ENCODE measurements at places on chromosomes 2 and 18.
A peak's percentile ranks its signal among the peaks of the same experiment; 100 is the strongest.

DNA sequence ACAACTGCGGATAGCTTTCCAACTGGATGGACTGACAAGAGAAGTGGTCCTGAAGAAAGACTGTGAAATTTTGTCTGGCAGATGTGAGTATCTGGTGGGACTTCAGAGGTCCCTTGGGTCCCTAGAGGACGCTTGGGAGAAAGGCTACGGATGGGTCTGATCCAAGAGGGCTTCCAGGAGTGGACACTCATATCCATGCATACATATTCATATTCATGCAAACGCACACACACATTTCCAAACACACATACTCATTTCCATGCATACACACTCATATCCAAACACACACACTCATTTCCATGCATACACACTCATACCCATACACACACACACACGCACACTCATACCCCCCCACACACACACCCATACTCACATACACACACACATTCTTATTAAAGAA lies 200.2 kb upstream of the DDX18 start:
- no peak for DNase-seq

GRCh38 chr2:198102120-198102519 lies 297.7 kb downstream of the PLCL1 start:
- DNase-seq = no peak

DNA sequence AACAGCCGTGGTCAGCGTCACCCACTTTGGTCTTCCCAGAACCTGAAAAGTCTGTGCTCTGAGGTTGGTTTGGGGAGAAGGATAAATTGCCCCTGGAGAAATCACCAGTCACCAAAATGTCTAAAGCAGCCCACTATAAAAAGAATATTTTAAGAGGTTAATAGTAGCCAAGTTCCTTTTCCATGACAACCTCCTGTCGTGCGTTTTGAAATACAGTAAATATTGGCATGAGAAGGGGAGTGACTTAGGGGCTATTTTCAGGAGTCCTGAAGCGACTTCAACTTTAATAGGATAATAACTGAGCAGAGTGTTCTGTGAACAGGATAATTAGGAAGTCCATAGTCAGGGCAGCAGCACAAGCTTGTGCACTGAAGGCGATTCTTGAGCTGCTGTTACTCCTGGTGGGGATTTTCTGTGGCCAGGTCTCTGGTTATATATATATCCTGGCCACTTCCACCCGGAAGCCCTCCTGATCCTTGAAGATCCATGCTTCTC lies 49.3 kb downstream of the RNF144A start:
- DNase-seq = no peak

DNA sequence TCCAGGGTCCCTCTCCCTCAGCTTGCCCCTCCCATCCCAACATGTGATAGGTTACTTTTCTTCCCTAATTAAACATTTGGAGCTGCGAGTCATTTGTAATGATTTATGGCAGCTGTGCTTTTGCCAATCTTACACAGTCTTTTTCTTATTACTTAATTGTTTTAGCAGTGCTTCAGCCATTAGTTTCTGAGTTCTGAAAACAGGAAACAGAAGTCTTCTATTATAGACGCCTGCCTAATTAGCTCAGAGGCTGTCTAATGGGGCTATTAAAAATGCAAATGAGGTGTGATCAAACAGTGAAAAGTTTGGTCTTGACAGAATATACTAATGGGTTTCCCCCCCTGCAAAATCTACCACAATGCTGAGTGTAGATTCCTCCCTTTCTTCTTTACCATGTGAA lies 388.3 kb upstream of the CELF4 start:
- DNase-seq = no peak

- no peak for DNase-seq
Measured at GRCh38 chr18:21502661-21503060, 97.8 kb downstream of the ESCO1 start.

GRCh38 chr2:73776869-73777519 lies 2.9 kb downstream of the DUSP11 start:
- no peak for DNase-seq

- DNase-seq = no peak
Measured at GRCh38 chr2:237271698-237272652, 142.0 kb downstream of the COL6A3 start.

DNA sequence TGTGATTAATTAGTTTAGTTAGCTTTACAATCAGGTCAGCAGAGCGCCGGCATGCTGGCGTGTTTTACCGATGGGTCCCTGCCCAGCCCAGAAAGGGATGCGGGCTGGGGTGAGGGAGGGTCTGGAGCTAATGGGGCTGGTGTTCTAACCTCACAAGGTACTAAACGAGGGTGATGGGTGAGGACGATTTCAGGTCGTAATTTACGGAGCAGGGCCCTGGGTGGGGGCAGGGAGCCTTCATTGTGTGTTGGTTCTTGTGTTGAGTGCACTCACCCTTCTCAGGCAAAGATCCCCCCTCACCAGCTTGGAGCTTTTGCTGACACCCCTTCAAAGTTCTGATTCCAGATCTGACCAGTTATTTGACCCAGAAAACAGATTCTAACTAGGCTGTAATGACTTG lies 39.5 kb downstream of the PTGR3 start:
- DNase-seq = no peak

DNA sequence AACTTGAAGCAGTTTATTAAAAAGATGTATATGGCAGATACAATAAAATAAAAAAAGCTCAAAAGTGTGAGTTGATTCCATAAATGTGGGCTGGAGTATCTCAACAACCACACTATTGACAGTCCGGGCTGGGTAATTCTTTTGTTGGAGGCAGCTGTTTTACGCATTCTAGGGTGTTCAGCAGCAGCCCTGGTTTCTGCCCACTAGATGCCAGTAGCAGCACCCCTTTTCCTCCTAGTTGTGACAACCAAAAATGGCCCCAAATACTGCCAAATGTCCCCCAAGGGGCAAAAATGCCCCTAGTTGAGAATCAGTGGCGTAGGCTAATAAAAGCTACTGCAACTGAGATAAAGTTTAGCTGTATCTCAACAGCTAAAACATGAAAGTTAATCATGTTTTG lies 44.8 kb downstream of the CHMP3 start:
- no peak for DNase-seq

DNA sequence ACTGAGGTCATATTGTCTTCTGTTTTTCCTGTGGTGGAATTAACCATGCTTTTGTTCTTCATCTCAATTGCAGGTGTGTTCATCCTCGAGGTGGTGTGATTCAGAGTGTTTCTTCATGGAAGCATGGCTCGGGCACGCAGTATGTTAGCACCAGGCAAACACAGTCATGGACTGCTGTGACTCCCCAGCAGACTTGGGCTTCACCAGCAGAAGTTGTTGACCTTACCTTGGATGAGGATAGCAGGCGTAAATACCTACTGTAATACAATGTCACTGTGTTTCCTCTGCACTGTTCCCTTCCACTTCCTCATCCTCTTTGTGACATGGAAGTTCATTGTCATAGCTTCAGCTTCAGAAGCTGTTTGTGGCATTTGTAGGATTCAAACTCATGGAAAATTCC lies 158.7 kb downstream of the HAUS1 start:
- no peak for DNase-seq

DNA sequence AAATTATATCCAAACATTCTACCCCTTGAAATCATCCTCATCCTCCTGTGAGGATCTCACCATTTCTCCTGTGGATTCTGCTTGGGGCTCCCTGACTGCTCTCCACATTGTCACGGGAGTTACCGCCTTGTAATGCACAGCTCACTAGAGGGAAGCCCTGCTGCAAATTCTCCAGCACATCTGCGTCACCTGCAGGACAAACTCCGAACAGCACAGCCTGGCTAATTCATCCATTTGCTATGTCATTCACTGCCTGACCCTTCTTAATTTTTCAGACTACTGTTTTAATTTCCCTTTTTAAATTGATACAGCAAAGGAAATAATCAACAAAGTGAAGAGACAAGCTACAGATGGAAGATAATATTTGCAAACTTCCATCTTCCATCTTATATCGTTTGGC lies 627.4 kb downstream of the FBXO15 start:
- DNase-seq = no peak

DNA sequence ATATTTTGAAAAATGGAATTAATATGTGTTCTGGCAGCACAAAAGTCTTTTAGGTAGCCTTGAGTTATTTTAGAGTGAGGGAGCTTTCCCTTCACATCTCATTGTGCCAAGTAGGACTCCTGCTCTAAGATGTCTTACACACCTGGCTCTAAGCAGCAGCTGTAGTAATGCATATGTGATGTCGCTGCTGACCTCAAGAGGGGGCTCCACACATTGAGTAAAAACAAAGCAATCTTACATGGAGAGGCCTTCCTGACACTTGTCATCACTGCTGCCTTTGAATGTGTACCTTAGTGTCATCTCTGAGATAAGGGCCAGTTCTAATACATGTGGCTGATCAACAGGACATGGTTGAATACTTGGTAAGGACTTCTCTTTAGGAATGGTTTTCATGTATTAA lies 75.8 kb downstream of the ACTR3 start:
- peak; percentile 22 for DNase-seq

DNA sequence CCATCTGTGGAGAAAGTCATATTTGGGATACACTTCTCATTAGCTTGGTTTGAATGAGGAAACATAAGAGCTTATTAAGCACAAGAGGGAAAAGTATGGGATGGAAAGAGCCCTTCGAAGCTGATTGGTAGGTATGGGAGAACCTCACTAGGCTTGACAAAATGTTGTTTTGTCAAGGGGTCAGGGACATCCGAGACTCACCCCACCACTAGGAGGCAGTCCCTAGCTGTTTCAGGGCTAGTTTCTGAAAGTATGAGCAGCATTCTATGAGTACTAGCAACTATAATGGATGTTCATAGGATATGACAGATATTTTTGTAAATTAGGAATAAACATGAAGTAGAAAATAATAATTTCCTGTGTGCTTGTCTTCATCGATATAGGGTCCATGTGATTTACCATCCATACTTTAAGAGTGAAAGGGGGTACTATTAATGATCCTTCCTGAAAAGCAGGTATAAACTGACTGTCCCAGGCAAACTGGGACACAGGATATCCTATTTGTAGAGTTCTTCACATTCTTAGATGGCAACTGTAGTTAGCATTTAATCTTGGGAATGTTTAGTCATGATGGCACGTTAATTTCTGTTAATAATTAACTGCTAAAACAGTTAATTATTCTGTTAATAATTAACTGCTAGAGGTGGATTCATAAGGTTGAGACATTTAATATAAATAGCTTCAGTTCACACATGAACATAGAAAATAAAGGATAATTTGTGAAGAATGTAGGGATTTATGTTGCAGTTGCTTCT lies 28.4 kb downstream of the OTX1 start:
- DNase-seq = peak; percentile 53

DNA sequence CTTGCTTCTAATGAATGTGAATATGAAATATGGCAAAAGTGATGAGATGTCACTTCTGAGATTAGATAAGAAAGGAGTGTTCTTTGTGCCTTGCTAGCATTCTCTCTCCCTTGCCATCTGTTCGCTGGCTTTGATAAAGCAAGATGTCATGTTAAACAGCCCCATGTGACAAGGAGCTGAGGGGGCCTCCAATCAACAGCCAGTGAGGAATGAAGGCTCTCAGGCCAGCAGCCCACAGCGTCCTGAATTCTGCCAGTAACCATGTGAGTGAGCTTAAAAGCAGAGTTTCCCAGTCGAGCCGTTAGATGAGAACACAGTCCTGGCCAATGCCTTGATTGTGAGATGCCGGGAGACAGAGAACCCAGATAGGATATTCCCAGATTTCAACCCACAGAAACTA lies 198.8 kb downstream of the IRS1 start:
- no peak for DNase-seq

- no peak for DNase-seq
Measured at GRCh38 chr18:56112013-56112749, 524.2 kb upstream of the TCF4 start.

- no peak for DNase-seq
Measured at GRCh38 chr18:6850396-6850795, 120.9 kb downstream of the ARHGAP28 start.

- no peak for DNase-seq
Measured at GRCh38 chr18:79930020-79930642, 21.3 kb downstream of the SLC66A2 start.

GRCh38 chr2:167264380-167264779 lies 376.1 kb downstream of the XIRP2 start:
- no peak for DNase-seq

GRCh38 chr2:26077291-26077690 lies 43.4 kb downstream of the RAB10 start:
- DNase-seq = no peak

GRCh38 chr18:32349728-32350395 lies 120.8 kb downstream of the GAREM1 start:
- DNase-seq = peak; percentile 99

GRCh38 chr2:196516564-196516963 lies 123.0 kb upstream of the CCDC150 start:
- no peak for DNase-seq

GRCh38 chr2:1723397-1724042 lies 20.8 kb downstream of the PXDN start:
- no peak for DNase-seq

DNA sequence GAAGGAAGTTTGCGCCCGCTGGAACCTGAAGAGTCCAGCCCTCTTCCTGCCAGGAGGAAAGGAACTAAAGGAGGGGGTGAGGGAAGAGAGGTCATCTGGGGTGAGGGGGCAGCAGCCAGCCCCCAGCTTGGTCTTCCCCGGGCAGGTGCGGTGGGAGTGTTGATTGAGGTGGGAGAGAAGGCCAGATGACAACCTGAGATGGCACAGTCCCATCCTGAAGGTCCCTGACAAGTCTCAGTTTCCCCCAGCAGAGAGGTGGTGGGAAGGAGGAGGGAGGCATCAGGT lies 240.9 kb downstream of the HAUS1 start:
- DNase-seq = no peak

DNA sequence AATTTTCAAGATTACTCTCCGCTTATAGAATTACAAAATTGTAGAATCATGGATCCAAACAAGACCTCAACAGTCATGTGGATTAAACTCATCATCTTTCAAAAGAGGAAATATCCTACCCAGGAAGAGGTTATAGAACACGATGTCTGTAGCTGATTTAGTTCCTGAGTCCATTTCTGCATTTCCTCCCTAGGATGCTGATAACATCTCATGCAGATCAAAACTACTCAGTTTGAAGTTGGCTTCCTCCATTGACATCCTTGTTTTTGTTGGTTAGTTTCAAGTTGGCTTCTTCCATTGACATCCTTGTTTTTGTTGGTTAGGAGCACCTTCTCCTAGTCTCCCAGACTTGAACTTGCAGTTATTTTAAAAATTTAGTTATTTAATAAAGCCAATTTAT lies 147.5 kb downstream of the PARD3B start:
- DNase-seq = no peak

DNA sequence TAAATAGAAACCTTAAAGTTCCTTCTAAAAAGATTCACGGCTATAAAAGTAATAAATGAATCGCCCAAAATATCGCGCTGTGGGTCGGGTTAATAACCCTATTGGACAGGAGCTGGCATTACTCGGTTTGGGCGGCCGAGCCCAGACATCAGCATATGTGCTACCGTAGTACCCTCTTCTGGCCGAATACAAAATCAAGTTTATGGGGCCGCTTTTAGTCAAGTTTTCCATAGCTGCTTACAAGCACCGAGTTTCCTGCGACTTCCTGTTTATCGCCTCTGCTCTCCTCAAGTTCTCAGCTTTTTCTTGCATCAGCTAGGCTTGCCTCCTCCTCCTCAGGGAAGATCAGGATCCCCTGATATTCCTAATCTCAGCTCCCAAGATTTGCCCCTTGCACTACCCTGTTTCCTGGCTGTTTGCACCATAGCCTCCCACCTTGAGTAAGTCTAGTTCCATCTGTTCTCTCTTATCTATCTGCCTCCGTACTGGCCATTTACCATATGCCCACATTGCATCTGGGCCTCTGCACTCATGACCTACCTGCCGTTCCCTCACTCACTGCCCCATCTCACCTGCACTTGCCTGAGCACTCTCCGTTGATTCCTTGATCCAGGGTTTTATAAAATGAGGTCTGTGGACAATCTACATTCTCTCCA lies 56.1 kb downstream of the SLC35F5 start:
- no peak for DNase-seq

Measured in epithelial cell of proximal tubule (primary cell).